ENCODE measurements at places on chromosomes 2 and 18. TPM values are rescaled to one million over a fixed set of nuclear protein-coding genes. Genes with fewer than 3 reads are reported as not detected.

DNA sequence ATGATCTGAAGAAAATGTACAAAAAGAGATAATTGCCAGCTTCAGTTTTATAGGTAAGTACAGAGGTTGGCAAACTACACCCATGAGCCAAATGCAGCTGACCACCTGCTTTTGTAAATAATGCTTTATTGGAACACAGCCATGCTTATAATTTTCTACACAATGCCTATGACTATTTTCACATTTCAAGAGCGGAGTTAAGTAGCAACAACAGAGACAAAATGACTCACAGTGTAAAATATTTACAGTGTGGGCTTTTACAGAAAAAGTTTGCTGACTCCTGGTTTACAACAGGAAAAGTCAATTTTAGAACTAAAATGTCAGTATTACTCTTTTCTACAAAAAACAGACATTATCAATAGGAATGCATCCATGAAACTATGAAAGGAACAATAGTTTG lies 26.0 kb downstream of the CWC22 start:
- DNase-seq, result no peak
- H3K4me3 ChIP-seq, result no peak overlapping the region
- H3K36me3 ChIP-seq, result peaks cover 7% of the 10 kb centered on the region
- no peaks in the 10 kb centered on the region for H3K4me1 ChIP-seq
- H3K27me3 ChIP-seq, result no peaks in the 10 kb centered on the region

GRCh38 chr2:189297446-189297845 lies 117.9 kb upstream of the COL5A2 start:
- no peak overlapping the region for H3K27ac ChIP-seq
- no peaks in the 10 kb centered on the region for H3K27me3 ChIP-seq
- no peak for DNase-seq
- no peak overlapping the region for H3K4me3 ChIP-seq
- H3K36me3 ChIP-seq, result no peaks in the 10 kb centered on the region

DNA sequence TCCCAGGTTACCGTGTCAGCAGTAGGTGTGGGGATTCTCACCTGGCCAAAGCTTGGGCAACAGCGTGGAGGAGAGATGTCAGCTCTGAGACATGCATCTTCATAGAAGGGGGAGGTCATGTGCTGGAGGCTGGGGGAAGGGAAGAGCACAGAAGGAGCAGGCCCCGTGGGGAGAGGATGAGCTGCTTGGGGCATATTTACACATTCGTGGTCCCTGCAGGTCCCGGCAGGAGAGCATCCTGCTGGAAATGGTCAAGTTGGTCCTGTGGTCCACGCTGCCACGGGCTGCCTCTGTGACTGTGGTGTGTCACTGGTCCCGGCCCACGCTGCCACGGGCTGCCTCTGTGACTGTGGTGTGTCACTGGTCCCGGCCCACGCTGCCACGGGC lies 195.1 kb upstream of the TWIST2 start:
- H3K4me3 ChIP-seq, result no peak overlapping the region
- DNase-seq, result no peak
- H3K27me3 ChIP-seq, result no peaks in the 10 kb centered on the region
- no peak overlapping the region for H3K27ac ChIP-seq
- H3K4me1 ChIP-seq, result no peaks in the 10 kb centered on the region

DNA sequence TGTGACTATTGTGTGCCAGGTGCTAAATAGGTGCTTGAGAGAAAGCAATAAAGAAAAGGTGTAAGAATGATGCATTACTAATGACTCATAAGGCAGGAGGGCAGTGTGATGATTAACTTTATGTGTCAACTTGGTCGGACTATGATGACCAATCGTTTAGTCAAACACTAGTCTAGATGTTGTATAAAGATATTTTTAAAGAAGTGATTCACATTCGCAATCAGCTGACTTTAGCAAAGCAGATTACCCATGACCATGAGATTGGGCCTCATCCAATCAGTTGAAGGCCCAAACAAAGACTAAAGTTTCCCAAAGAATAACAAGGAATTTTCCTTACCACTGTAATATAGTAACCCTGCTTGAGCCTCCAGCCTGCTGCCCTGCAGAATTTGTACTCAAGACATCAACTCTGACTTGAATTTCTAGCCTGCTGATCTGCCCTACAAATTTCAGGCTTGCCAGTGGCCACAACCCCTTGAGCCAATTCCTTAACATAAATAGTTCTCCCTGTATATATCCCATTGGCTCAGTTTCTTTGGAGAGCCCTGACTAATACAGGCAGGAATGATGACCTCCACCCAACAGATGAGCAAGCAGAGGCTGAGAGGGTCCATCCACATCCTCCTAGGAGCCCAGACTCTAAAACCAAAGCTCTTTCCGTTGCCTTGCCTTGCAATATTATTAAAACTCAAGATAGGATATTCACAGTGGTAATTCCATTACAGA lies 132.6 kb downstream of the ACTR3 start:
- H3K36me3 ChIP-seq, result no peaks in the 10 kb centered on the region
- DNase-seq, result no peak
- H3K27ac ChIP-seq, result no peak overlapping the region

TTC21B gene
- 23.9 TPM for total RNA-seq

GRCh38 chr2:9914384-9915065 lies 37.0 kb upstream of the GRHL1 start:
- DNase-seq, result no peak
- H3K36me3 ChIP-seq, result peaks cover 9% of the 10 kb centered on the region
- H3K27ac ChIP-seq, result no peak overlapping the region
- H3K27me3 ChIP-seq, result no peaks in the 10 kb centered on the region

ZSWIM2 gene
- not detected for total RNA-seq

DNA sequence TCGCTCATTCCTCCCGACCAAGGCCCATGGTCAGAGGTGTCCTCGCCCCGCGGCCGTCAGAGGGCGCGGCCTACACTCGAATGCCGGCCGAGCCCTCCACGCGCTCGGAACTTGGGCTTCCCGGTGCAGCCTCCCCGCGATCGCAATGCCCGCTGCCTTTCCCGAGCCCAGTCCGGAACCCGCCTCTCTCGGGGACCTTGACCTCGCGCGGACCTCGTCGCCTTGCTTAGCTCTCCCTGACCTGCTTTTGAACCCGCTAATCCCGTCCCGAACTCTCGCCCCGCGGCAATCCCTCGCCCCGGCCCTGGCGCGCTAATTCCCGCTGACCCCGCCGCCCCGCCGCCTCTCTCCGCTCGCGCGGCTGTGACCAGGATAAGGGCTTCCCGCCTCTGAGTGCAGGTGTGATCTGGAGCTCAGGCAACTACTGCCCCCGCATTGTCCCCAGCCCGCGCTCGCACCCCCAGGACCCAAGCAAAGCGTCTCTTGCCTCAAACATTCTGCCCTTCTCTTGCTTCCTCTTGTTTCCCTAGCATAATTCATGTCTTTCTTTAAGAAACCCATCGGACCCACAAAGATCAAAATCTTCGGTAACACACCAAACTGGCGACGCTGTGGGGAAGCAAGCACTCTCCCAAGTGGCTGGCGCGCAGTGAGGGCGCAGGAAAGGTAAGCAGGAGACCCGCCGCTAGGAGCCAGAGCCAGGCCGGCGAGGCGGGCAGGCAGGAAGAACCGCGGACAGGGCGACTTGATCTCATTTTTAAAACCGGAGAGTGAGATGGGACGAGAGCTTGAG lies 46.6 kb upstream of the ATP6V1B1 start:
- no peak overlapping the region for H3K27ac ChIP-seq
- H3K27me3 ChIP-seq, result peaks cover 87% of the 10 kb centered on the region
- no peaks in the 10 kb centered on the region for H3K4me1 ChIP-seq
- peak overlapping the region; percentile 62 for H3K4me3 ChIP-seq
- no peaks in the 10 kb centered on the region for H3K36me3 ChIP-seq

APLF gene
- 4.9 TPM for total RNA-seq

DNA sequence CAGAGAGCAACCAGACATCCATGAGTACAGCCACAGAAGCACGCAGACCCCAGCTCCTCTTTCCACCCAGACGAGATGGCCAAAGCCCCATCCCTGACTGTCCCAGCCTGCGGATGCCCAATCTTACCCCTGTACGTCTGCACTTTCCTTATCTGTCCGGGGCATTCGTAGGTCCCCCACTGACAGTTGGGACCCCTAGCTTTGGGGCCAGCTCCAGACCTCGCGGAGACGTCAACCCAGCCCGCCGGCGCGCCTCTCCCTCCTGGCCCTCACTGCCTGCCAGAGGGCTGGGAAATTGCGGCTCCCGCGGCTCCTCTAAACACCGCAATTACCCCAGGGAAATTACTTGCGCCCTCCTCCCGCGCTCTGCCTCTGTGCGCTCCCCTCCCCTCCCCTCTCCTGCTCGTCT lies 2.3 kb downstream of the ECEL1 start:
- no peaks in the 10 kb centered on the region for H3K36me3 ChIP-seq
- H3K27me3 ChIP-seq, result peaks cover 53% of the 10 kb centered on the region
- H3K4me1 ChIP-seq, result no peaks in the 10 kb centered on the region
- H3K27ac ChIP-seq, result no peak overlapping the region
- peak overlapping the region; percentile 31 for H3K4me3 ChIP-seq
- DNase-seq, result no peak

- H3K36me3 ChIP-seq, result peaks cover 4% of the 10 kb centered on the region
- H3K4me1 ChIP-seq, result no peaks in the 10 kb centered on the region
- no peak overlapping the region for H3K27ac ChIP-seq
- H3K27me3 ChIP-seq, result no peaks in the 10 kb centered on the region
These were observed 1353.7 kb upstream of the LRRTM1 start for GRCh38 chr2:81658227-81658626.

DNA sequence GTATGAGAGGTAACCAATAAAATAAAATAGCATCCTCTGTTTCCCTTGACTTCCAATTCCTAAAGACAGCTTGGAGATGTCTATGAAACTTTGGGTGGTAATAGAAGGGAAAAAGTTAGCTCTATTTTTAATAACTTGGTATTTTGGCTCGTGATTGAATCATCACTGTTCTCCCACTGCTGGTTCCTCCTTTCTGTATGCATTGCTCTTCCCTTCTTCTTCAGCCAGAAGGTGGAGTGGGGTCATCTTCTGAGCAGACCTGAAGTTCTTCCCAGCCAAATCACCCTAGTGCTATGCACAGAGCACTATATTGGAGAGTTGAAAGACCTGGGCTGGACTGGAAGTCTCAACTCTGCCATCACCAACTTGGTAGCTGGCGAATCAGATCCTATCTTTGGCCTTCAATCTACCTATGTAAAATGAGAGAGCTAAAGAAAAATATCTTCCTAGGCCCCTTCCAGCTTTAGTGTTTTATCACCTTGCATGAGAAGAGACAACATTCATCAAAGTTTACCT lies 54.1 kb downstream of the CPO start:
- H3K36me3 ChIP-seq, result no peaks in the 10 kb centered on the region
- H3K27ac ChIP-seq, result no peak overlapping the region
- H3K27me3 ChIP-seq, result peaks cover 1% of the 10 kb centered on the region
- H3K4me1 ChIP-seq, result no peaks in the 10 kb centered on the region
- H3K4me3 ChIP-seq, result no peak overlapping the region
